ENCODE measurements at places on chromosomes 2 and 18. TPM values are rescaled to one million over a fixed set of nuclear protein-coding genes. Genes with fewer than 3 reads are reported as not detected.

- H3K27ac ChIP-seq: no peak overlapping the region
- no peaks in the 10 kb centered on the region for H3K36me3 ChIP-seq
- no peak for DNase-seq
- no peaks in the 10 kb centered on the region for H3K27me3 ChIP-seq
Observed at GRCh38 chr2:142502402-142502801, 371.6 kb upstream of the LRP1B start.

GRCh38 chr2:216539791-216540241 is 41.2 kb downstream of the RPL37A start:
- H3K27me3 ChIP-seq: peaks cover 10% of the 10 kb centered on the region
- no peaks in the 10 kb centered on the region for H3K4me1 ChIP-seq
- no peak for DNase-seq
- no peak overlapping the region for H3K27ac ChIP-seq

GRCh38 chr2:200257570-200257969 is 48.9 kb upstream of the SPATS2L start:
- no peaks in the 10 kb centered on the region for H3K36me3 ChIP-seq
- H3K27ac ChIP-seq: no peak overlapping the region
- no peak for DNase-seq

DOK6 gene
- not detected for total RNA-seq
